ENCODE measurements at places on chromosomes 13 and 19.

GRCh38 chr19:46726971-46727501, 10.1 kb upstream of the PRKD2 start:
- DNase-seq: no peak
- H3K27me3 ChIP-seq: no peaks in the 10 kb centered on the region
- no peak overlapping the region for H3K27ac ChIP-seq
- H3K4me3 ChIP-seq: no peak overlapping the region

- no peaks in the 10 kb centered on the region for H3K27me3 ChIP-seq
- no peak for DNase-seq
- H3K4me3 ChIP-seq: no peak overlapping the region
- peaks cover 28% of the 10 kb centered on the region for H3K36me3 ChIP-seq
These were observed 11.2 kb upstream of the IL4I1 start for GRCh38 chr19:49907745-49908446.

DNA sequence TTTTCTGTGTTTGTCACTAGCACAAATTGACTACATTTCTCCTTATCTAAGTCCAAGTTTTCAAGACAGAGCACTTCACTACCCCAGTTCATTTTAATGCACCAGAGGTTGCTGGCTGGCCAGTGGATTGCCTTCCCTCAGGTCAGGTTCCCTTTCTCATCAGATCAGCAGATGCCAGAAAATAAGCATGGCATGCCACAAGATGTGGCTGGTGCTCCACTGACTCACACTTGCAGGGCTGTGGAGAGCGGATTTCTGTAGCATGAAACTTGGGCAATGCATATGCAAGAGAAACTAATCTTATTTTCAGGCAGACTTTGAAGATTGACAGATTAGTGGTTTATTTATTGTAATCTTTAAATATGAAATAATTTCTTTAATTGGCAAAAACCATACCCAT, 79.5 kb downstream of the RUBCNL start:
- H3K27ac ChIP-seq: no peak overlapping the region
- no peaks in the 10 kb centered on the region for H3K4me1 ChIP-seq
- no peak for DNase-seq
- H3K36me3 ChIP-seq: no peaks in the 10 kb centered on the region
- H3K4me3 ChIP-seq: no peak overlapping the region

- no peak overlapping the region for H3K4me3 ChIP-seq
- H3K27me3 ChIP-seq: no peaks in the 10 kb centered on the region
- no peaks in the 10 kb centered on the region for H3K4me1 ChIP-seq
- no peak for DNase-seq
These were observed 58.0 kb upstream of the ZNF536 start for GRCh38 chr19:30314056-30314804.

DNA sequence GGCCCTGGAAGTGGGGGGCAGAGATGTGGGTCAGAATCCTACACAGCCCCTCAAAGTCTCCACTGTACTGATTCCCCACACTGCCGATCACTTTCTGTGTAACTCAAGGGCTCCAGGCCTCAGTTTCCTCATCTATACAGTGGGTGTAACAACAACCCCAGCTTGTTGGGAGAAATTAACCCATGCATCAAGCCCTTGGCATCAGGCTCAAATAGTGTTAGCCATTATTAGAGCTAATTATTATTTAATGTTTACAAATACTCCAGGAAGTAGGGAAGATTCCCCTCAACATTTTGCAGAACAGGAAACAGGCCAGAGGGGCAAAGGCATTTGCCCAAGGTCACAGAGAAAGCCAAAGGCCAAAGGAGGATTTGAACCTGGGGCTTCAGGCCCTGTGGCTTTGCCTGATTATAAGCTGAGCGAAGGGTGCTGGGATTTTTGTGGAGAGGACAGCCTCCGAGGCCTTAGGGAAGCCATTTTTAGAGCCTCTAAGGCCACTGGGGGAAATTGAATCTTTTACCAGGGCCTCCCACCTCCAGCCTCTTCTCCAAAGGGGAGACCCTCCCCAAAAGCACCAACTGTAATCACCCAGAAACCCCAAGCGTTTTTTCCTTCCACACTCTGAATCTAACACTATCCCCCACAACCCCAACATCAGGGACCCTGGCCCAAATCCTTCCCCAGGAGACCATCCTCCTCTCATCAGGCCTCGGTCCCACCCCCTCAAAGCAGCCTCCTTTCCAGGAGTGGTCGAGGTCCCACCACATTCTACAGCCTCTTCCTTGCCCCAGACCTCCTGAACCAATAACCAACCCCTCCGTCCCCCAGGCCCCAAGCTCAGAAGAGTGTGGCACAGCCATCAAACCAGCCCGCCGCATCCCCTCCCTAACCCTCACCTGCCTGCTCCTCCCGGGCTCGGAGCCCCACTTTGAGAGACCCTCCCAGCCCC, 1.1 kb downstream of the FKBP8 start:
- H3K27me3 ChIP-seq: no peaks in the 10 kb centered on the region
- peak overlapping the region; percentile 84 for H3K4me3 ChIP-seq
- H3K36me3 ChIP-seq: peaks cover 15% of the 10 kb centered on the region
- peaks cover 11% of the 10 kb centered on the region for H3K4me1 ChIP-seq
- DNase-seq: no peak

DNA sequence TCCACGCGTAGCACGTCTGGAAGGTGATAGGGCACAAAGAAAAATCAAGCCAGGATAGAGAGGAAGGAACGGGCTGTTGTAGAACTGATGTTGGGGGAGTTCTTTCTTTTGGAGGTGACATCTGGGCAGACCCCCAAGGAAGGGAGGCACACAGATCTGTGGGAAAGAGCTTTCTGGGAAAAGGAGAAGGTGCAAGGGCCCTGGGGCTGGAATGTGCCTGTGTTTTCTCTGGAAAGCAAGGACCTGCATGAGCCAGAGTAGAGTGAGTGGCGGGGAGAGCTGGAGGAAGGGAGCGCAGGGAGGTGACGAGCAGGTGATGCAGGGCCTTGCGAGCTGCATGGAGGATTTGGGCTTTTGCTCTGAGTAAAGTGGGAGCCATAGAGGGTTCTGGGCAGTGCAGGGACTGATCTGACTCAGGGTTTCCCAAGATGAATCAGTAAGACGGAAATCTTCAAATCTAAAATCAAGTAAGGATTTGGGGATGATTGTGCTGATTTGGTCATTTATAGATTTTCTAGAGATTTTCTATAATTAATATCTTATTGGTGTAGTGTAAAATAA, 30.8 kb downstream of the SMARCA4 start:
- no peak overlapping the region for H3K4me3 ChIP-seq
- no peaks in the 10 kb centered on the region for H3K4me1 ChIP-seq

DNA sequence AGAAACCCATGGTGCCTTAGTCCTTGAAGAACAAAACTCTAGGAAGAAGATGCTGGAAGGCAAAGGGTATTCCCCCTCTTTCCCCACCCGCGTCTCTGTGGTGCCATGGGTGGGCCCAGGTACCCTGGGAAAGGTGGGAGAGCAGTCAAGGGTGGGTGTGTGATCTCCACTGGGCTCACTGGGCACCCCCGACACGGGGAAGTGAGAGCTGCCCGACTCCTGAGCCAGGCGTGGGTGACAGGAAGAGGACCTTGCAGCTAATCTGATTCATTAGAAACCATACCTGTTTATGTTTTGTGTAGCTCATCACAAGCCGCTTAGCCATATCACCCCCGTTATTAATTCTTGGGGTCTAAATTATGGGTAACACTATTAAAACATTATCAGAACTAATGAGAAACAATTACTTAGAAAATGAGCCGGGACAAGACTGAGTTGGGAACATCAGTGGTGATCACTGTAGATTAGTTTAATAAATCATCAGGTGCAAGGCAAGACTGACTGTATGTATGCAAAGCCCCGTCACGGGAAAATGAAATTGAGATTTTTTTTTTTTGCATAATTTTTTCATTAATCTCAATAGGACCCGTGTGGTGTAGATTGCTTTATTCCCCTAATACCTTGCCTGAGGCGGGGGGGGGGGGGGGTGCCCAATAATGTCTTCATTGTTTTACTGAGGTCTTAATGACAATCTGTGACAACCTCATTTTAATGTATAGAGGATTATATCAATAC, 77.3 kb downstream of the ZIC5 start:
- no peaks in the 10 kb centered on the region for H3K4me1 ChIP-seq
- no peak for DNase-seq
- H3K36me3 ChIP-seq: no peaks in the 10 kb centered on the region
- H3K27me3 ChIP-seq: peaks cover 42% of the 10 kb centered on the region
- H3K27ac ChIP-seq: no peak overlapping the region

DNA sequence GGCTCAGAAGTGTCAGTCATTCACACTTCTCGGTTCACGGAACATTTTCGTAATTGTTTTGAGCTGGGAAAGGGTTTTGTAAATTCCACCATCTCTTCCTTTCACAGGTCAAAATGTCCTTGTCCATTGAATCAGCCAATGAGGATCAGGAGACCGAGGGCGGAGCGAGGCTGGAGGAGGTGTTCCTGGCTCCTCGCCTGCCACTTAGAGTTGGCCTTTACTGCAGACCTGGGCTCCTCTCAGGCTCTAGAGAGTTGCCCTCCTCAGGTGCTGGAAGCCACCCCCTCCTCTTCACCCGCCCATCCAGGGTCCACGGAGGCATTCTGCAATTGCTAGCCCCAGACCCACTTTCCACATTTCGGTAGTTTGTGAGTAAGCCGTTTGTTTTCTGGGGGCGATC, 370.4 kb downstream of the IRS2 start:
- H3K36me3 ChIP-seq: no peaks in the 10 kb centered on the region
- H3K4me3 ChIP-seq: no peak overlapping the region
- no peaks in the 10 kb centered on the region for H3K4me1 ChIP-seq
- DNase-seq: no peak

DNA sequence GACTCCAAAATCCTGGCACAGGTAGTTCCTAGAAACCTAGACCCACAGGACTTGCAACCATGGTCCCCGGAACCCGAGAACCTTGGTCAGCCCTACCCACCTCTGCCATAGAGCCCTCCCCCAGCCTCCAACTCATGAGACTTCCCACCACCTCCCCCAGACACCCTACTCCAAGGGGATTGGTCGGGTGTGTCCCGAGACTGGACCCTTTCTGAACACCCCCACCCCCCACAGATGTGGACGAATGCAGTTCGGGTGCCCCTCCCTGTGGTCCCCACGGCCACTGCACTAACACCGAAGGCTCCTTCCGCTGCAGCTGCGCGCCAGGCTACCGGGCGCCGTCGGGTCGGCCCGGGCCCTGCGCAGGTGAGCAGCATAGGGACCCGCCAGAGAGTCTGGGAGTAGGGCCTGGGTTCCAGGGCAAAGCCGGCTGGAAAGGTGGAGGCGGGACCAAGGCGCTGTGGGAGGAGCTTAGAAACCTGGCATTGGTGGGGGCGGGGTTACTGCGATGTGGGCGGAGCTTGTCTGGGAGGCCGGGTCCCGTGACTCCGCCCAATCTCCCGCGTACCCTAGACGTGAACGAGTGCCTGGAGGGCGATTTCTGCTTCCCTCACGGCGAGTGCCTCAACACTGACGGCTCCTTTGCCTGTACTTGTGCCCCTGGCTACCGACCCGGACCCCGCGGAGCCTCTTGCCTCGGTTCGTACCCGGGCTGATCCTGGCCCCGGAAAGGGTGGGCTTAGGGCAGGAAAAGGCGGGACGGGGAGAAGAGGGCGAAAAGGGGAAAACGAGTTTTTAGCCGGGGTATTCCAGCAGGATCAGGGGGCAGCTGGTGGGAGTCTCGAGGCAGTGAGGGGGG, 11.9 kb downstream of the LTBP4 start:
- H3K4me3 ChIP-seq: peak overlapping the region; percentile 58
- H3K4me1 ChIP-seq: peaks cover 40% of the 10 kb centered on the region
- H3K27ac ChIP-seq: peak overlapping the region; percentile 91
- no peaks in the 10 kb centered on the region for H3K27me3 ChIP-seq
- DNase-seq: no peak

DNA sequence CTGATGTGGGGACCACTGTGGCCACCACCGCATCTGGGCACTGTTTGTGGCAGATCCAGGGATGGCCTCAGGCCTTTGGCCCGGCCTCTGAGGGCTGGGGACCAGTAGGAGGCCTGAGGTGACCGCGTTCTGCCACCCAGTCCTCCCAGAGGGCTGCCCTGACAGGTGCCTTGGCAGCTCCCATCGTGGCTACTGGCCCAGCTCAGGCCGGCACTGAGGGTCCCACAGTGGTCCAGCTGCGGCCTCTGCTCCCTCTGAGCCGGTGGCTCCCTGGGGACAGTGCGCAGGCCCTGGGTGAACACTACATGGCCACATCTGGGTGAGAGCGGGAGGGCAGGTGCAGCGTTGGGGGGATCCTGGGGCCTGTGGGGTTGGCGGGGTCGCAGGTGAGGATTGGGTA, 61.9 kb downstream of the KDM4B start:
- no peaks in the 10 kb centered on the region for H3K27me3 ChIP-seq
- no peaks in the 10 kb centered on the region for H3K4me1 ChIP-seq
- H3K4me3 ChIP-seq: no peak overlapping the region
- no peak overlapping the region for H3K27ac ChIP-seq
- DNase-seq: no peak

GRCh38 chr13:48925001-48925400, 50.7 kb upstream of the FNDC3A start:
- H3K4me1 ChIP-seq: no peaks in the 10 kb centered on the region
- peaks cover 3% of the 10 kb centered on the region for H3K27me3 ChIP-seq
- H3K4me3 ChIP-seq: no peak overlapping the region

DNA sequence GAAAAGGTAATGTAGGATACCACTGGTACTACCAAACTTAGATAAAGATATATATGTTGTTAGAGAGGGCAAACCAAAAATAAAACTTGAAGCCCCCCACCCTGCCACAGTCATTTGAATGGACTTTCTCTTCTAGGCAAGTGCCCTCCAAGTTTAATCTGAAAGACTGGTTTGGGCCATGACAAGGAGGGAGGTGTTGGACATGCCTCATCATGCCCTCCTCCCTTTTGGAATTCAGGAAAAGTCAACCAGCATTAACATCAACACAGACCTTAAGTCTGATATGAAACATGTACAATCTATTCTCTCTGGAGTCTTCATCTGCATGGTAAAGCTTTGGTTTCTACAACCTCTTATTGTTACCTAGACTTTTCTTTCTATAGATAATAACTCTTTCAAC, 46.3 kb upstream of the GPR12 start:
- no peak for DNase-seq
- H3K27ac ChIP-seq: no peak overlapping the region
- no peaks in the 10 kb centered on the region for H3K4me1 ChIP-seq
- no peak overlapping the region for H3K4me3 ChIP-seq

GRCh38 chr19:13024951-13025697, 29.8 kb downstream of the NFIX start:
- peaks cover 82% of the 10 kb centered on the region for H3K4me1 ChIP-seq
- H3K4me3 ChIP-seq: peak overlapping the region; percentile 63
- no peaks in the 10 kb centered on the region for H3K36me3 ChIP-seq
- peak overlapping the region; percentile 83 for H3K27ac ChIP-seq
- no peak for DNase-seq

- peak overlapping the region; percentile 26 for H3K4me3 ChIP-seq
- no peaks in the 10 kb centered on the region for H3K27me3 ChIP-seq
- no peak for DNase-seq
- H3K36me3 ChIP-seq: peaks cover 6% of the 10 kb centered on the region
These were observed 1.9 kb downstream of the RFXANK start for GRCh38 chr19:19193926-19194325.

DNA sequence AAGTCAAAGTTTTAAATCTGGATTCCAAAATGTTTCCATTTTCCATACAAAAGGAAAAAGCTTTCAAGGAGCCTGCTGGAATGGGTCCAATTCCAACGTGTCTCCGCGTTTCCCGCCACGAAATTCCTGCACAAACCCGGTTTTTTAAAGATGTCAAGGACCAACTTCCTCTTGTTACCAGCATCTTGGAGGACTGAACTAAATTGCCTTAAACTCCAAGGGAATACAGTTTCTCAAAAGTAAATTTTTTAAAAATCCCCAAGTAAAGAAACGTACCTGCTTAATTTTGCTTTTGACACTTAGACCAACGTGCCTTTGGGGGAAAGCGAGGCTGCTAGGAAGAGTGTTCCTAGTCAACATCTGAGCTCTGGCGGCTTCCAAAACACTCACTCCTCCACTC, 12.3 kb upstream of the SOX1 start:
- no peaks in the 10 kb centered on the region for H3K4me1 ChIP-seq
- peaks cover 76% of the 10 kb centered on the region for H3K27me3 ChIP-seq
- no peaks in the 10 kb centered on the region for H3K36me3 ChIP-seq
- no peak for DNase-seq
